ENCODE measurements at places on chromosomes 13 and 19.

- no peak for DNase-seq
Observed at GRCh38 chr19:4388337-4389063, 11.8 kb downstream of the SH3GL1 start.

GRCh38 chr13:66468656-66469055 lies 761.5 kb downstream of the PCDH9 start:
- DNase-seq: no peak

DNA sequence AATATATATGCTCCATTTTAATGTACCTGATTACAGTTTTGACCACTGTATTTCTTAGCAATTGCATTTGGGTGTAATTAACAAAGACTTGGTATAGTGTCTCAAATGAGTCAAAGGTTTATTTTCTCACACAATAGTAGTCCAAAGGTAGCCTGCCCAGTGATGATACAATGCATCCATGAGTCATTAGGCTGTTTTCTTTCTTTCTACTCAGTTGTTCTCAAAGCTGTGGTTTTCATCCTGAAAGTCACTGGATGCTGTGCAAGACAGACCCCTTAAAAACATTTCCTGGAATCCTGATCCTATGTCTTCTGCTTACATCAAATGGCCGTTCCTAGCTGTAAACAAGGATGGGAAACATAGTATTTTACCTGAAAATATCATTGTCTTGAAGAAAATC lies 651.2 kb upstream of the MIR17HG start:
- peak; percentile 93 for DNase-seq

DNA sequence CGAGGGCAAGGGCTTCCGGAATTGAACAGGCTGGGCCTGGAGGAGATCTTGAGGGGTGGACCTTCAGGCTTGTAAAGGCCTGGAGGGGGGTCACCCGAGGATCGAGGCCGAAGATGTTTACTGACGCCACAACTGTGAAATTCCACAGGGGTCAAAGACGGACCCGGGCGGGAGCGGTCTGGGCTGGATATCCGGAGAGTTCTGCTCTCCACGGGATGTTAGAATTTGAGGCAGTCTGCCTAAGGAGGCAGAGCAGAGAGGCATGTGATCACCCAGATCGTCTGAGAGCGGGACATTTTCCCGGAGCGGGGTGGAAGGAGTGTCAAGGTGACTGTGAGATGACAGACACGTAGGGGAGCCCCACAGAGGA lies 13.2 kb downstream of the KLHL26 start:
- DNase-seq: no peak

DNA sequence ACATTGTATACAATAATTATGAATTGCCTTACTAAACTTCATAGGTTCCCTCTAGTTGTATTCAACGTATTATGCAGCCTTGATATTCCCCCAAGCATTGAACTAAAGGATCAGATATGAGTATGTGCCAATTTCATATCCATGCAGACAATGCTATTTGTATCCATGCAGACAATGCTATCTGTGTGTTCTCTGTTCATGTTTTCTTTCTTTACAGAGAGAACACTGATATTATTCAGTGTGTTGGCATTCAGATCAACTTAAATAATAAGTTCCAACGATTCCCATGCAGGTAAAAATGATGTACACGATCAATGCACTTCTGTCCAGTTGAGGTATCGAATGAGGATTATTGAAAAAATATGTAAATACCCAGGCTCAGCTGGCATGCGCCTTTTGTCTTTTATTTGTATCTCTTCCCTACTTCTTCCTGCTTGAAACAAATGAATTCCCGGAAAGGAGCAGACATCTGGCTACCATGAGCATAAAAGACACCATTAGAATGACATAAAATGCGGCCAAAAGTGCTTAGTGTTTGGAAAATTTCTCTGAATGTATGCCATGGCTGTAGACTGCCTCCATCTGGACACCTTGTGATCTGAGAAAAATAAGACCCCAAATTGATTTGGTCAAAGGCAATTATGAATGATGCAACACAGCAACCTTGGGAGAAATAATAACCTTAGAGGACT lies 731.5 kb downstream of the SLITRK1 start:
- DNase-seq: peak; percentile 3

DNA sequence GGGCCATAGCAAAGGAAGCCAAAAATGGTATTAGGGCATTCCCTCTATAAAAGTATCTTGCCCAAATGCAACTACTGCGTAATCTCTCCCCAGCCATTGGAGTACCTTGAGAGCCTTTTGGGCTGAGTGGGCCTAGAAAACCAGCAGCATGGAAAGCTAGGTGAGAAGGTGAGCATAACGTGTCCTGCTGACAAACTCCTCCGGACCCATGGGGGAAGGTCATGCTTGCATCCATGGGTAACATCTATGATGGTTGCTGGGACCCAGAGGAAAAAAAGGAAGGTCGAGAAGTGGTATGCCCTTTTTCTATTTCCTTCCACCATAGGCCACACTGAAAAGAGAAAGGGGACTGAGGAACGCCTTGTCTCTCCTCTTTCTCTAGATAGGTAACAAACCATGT lies 57.4 kb downstream of the ZNF728 start:
- no peak for DNase-seq

GRCh38 chr19:31419871-31420445 lies 70.7 kb upstream of the TSHZ3 start:
- DNase-seq: no peak

DNA sequence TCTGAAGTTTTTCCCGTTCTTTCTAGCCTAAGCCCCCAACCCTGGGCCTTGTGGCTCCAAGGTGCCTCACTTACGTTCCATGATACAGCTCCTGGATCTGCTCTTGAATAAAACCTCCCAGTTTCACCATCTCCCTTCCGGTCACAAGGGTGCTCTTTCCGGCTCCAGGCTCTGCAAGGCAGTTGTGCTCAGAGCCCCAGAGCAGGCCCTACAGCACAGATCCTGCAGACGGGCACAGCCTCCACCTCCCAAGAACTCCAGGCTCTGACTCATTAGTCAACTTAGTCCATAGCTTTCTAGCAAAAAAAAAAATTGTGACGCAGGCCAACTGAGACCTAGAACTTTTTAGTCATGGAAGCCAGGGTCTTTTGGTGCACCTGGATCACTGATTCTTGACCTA lies 33.9 kb upstream of the SLC7A10 start:
- DNase-seq: no peak

- DNase-seq: peak; percentile 94
Observed at GRCh38 chr13:49098198-49098597, 121.9 kb upstream of the MLNR start.

GRCh38 chr19:22052644-22053013 lies 345 bp downstream of the ZNF257 start:
- DNase-seq: no peak

DNA sequence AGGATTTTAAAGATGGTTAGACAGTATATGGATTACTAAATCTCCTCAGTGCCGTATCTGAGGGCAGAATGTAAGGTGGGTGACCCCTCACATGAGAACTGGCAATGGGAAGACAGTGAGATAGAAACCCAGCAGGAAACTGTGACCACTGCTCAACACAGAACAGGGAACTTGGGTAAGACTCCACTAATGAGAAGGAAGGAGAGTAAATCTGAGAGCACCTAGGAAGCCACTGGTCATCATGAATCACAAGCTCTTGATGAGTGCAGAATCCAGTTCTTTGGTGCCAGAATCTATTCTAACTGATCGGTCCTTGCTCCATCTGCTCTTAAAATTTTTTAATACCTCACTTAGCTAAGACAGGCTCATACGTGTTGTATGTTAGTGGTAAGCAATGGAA lies 261.8 kb downstream of the KLF12 start:
- no peak for DNase-seq

DNA sequence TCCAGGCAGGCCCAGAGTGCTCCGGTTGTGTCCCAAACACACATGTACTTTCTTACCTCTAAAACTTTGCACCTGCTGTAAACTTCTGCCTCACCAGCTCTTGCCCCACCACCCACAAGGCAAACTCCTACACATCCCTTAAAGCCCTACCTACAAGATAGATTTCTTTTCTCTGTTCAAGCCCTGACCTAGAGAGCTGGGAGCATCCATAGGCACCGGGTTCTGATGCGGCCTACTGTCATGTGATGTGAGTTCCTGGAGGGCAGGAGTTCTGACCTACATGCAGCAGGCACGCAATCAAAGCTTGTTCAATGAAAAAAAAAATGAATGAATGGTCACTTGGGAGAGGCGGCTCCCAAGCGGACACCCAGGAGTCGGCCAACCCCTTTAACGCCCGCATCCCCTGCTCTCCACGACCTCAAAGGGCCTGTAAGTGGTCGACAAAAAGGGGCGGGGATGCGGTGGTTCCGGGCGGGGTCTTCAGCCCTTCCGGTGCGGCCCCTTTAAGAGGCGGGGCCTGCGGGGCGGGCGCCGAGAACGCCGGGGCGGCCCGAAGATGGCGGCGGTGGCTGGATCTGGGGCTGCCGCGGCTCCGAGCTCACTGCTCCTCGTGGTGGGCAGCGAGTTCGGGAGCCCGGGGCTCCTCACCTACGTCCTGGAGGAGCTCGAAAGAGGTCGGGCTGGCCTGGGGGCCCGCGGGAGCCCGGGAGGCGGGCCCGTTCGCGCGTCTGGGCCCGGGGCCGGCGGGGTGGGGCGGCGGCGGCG lies at the start of gene MAP1S:
Gene MAP1S (plus strand): TSS at position 534 of the 765 bp plus-strand sequence. CDS start 23 bp downstream, at position 557.
- DNase-seq: no peak

DNA sequence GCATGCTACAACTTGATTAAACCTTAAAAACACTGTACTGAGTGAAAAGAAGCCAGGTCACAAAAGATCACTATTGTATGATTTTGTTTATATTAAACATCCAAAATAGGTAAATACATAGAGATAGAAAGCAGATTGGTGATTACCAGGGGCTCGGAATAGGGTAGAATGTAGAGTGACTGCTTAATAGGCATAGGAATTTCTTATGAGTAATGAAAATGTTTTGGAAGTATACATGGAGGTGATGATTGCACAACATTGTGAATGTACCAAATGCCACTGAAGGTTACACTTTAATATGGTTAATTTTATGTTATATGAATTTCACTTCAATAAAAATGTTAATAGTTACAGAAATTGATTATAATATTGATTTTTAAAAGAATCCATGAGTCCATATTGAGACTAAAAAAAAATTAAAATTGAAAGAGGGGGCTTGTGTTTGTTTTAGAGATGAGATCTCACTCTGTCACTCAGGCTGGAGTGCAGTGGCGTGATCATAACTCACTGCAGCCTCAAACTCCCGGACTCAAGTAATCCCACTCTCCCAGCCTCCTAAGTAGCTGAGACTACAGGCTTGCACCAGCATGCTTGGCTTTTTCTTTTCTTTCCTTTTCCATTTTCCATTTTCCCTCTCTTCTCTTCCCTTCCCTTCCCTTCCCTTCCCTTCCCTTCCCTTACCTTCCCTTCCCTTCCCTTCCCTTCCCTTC lies 85.1 kb downstream of the FNDC3A start:
- peak; percentile 29 for DNase-seq

GRCh38 chr13:42011601-42012350 lies 36.7 kb upstream of the DGKH start:
- no peak for DNase-seq

DNA sequence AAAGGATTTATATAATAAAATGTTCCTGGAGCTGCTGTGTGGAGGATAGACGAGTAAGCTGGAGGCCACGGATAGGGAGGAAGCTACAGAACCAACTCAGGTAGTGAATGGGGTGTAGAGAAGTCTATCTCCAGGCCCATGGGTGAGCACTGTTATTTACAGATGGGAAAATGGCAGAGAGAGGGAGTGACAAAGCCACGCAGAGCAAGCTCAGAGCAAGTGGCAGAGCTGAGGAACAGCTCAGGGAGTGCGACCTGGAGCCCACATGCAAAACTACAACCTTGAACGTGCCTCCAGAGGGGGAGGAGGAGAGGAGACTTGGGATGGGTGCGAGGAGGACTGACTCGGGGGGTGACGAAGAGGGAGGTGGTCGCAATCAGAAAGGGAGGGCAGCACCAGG lies 13.4 kb upstream of the RSPH6A start:
- no peak for DNase-seq

GRCh38 chr19:50432221-50433028 lies at the start of gene MYBPC2:
Gene MYBPC2 (plus strand): TSS chr19:50432892. CDS start chr19:50432954, 62 bp downstream.
- no peak for DNase-seq

- no peak for DNase-seq
Observed at GRCh38 chr13:106477303-106477702, 58.2 kb downstream of the EFNB2 start.

DNA sequence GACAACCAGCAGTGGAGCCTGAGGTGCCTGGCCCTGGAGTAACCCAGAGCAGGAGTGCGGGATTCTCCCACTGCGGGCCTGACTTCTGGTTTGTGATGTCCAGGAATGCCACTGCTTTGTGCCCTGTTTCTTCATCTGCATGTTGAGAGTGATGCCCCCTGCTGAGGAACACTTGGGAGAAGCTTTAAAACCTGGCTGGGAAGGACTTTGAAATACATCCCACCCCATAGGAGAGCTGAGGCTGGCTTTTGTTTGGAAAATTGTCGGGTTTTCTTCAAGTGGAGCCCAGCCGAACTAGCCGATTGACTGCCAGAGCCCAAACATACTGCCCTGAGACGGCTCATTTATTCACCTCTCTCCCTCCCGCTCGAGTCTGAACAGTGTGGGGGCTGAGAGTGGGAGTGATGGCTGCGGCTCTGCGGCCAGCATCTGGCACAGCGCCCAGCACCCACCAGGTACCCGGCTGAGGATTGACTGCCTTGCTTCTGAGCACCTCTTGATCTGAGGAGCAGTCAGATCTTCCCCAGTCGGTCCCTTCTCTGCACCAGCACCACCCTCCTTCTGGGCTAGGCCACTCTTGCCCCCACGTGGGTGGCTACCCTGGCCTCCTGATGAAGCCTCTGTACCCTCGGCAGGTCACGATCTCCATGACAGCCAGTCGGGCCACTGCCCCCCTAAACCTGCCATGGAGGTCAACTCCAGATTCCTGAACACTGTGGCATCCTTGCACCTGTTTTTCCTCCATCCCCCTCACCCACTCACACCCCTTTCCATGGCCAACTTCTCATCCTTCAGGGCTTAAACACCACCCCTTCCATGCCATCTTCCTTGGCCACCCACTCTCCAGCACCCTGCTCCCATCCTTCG lies 148.9 kb downstream of the SIPA1L3 start:
- DNase-seq: no peak

- peak; percentile 4 for DNase-seq
Observed at GRCh38 chr13:100828226-100828625, 153.6 kb upstream of the TMTC4 start.

DNA sequence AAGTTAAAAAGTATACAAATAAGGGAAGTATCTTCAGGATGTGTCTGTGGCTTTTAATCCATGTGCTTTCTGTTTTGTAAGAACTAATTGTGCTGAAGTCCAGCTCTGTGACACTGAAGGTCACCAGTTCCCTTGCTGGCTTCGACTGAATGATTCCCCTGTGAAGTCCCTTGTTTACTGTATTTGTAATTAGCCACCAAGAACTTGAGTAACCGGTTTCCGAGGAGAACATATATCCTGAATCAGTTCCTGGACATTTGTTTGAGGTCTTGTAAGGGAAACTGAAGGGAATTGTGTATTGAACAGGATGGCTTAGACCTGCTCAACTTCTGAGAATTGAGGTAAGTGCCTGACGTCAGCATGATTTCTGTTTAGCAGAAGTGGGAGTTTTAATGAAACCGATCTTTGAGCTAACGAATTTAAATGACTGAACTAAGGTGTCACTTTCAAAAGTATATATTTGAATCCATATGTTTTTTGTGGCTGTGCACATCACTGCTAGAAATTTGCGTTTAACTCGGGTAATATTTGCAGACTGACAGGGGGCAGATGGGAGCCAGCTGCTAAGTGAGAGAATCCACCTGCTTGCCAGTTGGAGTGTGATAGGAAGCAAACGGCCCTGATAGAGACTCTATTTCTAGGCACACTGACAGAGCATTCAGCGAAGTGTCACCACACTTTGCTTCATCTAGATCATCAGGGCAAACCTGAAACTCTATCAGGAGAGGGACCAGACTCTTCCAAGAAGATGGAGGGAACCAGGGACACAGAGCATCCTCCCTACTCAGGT lies 530.0 kb downstream of the RFC3 start:
- peak; percentile 91 for DNase-seq

- no peak for DNase-seq
Observed at GRCh38 chr13:63463782-63464610, 2048.3 kb upstream of the PCDH20 start.

- no peak for DNase-seq
Observed at GRCh38 chr13:20311022-20311421, 78.9 kb upstream of the GJB6 start.

All from renal cortical epithelial cell (primary cell).